NCI-H2171 (cell line): ENCODE measurements at places on chromosomes 1 and 21.

- peak; percentile 55 for DNase-seq
These were observed 81.1 kb downstream of the ITPKB start for GRCh38 chr1:226657895-226658545.

- DNase-seq = no peak
These were observed 177.9 kb downstream of the CDC42BPA start for GRCh38 chr1:227140376-227140775.

DNA sequence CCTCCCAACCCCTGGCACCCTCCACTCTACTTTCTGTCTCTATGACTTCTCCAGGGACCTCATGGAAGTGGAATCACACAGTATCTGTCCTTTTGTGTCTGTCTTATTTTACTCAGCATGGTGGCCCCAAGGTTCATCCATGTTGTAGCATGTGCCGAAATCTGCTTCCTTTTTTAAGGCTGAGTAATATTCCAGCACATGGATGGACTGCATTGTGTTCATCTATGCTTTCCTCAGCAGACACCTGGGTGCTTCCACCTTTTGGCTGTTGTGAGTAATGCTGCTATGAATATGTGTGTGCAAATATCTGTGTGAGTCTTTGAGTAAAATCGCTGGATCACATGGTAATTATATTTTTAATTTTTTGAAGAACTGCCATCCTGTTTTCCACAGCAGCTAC, 1.6 kb upstream of the PFKL start:
- peak; percentile 6 for DNase-seq

DNA sequence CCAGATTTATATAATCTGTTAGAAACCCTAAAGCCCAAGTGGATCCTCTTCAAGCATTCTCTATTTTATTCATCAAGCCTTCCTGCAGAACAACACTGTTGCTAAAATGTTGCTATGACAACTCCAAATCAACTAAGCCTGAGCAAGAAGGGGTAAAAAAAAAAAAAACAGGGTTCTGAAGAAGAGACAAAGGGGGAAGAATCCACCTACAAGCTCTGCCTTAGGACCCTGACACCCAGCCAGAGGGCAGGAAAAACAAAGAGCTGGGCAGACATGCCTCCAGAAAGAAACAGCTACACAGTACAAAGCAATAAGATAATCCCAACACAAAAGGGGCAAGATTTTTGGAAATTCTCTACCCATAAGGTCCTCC, 1.3 kb downstream of the USF1 start:
- no peak for DNase-seq

DNA sequence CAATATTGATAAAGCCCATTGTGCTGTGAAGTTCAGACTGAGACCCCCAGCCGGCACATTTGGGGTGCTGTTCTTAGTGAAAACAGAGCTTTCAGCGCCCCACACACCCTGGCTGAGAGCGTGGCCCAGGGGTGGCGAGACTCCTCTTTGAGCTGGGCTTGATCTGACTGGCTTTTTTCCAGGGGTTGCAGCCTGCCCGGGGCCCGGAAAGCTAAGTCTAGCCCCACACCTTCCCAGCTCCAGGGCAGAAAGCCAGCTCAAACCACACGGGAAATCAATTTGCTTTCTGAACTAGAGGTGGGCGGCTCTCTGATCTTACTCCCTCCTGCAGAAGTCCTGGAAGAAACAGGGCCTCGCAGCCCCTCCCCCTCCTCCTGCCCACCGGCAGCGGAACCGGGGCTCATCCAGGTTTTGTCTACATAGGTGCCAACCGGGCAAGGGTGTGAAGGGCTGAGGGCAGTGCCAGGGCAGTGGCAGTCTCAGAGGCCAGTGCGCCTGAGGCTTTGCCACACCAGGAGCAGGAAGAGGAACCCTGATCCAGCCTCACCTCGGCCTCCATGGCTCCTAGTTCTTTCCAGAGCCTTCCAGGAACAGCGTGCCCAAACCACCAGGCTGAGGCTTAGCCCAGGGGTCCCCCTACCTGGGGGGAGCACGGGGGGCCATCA, 155.3 kb downstream of the NPHP4 start:
- peak; percentile 27 for DNase-seq
